M059J (cell line): ENCODE measurements at places on chromosomes 11 and 22. TPM values are rescaled to one million over a fixed set of nuclear protein-coding genes. Genes with fewer than 3 reads are reported as not detected.

- no peak for DNase-seq
These were observed 306.0 kb downstream of the BUD13 start for GRCh38 chr11:116466801-116467200.

- no peak for DNase-seq
These were observed at the start of gene ESAM for GRCh38 chr11:124762105-124762623. ESAM (minus strand) TSS chr11:124762290; CDS start chr11:124762154, 136 bp downstream.

DNA sequence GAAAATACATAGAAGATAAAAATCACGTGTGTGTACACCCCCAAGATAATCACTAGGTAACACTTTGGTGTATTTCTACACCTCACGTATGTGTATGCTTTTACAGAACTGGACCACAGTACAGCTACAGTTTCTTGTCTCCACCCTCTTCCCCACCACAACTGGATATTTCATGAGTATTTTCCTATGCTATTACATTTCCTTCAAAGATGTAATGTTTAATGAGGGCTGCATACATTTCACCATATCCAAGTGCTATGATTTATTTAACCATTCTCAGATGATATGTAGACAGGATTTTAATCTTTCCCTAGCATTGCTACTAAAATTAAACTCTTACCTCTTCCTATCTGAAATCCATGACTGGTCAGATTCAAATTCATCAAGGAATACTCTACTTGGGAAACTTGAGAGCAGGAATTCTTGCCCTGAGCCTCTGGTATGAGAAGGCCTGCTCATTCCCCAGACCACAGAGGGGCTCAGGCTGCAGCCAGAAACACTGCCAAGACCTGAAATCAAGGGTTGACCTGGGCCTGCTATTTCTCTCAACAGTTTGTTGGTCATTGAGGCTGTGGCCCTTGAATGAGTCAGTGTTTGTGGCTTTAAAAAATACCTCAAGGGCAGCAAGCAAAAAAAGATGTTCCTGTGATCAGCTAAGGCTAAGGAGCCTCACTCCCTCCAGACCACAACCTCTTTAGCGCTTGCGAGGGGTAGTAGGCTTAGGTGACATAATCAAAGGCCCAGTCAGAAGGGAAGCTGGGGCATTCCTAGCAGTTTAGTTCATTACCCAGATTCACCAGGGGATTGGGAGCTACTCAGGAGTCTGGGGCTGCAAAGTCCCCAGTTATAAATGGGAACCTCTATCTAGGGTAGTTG lies 55.5 kb downstream of the ABTB2 start:
- DNase-seq = peak; percentile 100

DNA sequence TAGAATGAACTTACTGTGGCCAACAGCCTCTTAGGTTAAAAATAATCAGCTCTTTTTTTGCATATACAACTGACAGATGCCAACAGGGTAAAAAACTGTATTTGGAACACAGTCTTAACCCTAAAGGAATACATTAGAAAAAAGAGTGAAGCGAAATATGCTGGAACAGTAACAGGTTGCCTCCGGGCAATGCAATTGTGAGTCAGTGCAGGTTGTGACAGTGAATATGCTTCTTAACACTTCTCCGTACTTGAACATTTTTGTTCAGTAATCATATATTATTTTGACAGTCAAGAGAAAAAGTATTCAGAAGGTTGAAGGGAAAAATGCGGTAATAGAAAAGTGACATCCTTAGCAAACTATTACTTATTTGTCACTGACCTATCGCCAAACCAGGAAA lies 98.5 kb downstream of the DBX1 start:
- no peak for DNase-seq

DNA sequence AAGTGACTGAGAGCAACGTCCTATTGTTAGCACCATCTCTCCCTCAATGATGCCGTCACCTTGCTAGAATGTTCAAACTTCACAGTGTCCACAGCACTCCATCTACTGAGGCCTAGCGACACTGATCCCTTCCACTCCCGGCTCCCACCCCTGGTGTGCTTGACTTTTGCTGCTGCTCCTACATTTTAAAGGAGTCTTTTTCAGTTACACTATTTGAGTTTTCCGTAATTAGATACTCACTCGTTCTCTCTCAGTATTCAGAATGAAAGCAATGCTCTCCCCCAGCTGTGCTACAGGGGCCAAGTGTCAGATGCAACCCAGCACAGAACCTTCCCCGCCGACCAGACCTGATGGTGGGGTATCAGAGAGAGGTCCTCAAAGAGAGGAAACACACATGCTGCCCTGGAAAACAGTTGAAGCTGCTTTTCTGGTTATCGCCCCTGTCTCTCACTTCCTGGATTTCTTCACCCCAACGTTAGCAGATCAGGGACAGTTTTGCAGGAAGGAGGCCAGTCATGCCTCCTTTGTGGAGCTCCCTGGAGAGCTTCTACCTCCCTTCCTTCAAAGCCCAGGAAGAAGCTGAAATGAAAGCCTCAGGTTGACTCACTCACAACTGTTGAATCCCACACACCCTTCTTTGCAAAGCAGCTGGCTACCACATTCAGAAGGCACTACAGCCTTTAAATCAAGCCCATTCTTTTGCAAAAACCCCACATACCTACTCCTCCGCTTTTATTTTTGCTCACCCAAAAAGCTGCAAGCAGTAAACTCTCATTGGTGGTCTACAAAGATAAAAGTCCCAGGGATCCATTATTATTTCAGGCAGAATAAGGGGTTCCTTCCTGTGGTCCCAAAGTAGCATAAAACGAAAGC lies 23.5 kb downstream of the LARGE1 start:
- no peak for DNase-seq

GRCh38 chr11:12185106-12185690 lies 74.8 kb downstream of the MICAL2 start:
- DNase-seq = no peak

- DNase-seq = peak; percentile 98
These were observed 103.8 kb downstream of the FAM168A start for GRCh38 chr11:73493956-73494598.

DNA sequence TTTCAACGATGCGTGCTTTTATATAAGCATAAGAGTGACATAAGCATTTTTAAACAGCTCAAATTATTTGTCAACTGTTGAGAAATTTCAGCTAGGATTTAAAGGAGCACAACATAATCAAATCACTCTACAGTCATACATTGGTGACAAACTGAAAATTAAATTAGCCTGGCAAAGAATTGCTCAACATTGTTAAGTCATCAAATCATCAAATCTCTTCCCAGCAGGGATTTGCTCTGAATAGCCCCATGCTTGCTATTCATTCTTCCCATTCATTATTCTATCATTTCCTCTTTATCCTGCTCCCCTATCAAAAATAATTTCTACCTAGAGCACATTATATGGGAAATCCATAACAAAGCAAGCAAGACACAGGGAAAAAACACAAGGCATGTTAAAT lies 198.7 kb upstream of the LUZP2 start:
- no peak for DNase-seq

DNA sequence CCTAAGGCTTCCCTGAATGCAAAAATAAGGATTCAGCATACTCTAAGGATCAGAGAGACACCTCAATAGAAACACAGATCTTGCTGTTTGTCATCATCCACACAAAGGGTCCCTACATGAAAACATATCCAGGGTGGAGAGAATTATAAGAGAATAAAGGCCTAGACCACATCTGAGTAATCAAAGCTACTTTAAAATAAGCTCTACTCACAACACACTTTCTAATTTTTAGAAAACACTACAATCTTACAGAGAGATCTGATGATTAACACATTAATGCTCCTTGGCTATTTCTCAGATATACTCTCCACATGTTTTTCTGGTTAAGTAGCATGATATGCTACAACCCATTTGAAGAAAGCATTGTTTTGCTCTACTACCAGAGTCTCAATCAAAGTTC lies 108.2 kb downstream of the ETS1 start:
- DNase-seq = no peak

DNA sequence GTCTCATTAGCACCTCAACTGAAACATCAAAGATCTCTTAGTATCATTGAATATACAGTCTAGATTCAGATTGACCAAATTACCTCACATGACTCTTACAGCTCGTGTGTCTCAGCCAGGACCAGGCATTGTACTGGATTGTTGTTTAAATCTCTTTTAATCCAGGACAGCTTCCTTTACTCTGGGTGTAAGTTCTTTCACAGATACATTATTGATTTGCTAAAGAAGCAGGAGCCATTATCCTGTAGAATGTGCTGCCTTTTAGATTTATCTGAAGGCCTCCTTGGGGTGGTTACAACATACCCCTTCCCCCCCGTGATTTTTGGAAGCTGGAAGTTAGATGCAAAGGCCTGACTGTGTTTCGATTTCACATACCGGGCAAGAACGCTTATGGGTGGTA lies 4.2 kb downstream of the MCM5 start:
- no peak for DNase-seq

DNA sequence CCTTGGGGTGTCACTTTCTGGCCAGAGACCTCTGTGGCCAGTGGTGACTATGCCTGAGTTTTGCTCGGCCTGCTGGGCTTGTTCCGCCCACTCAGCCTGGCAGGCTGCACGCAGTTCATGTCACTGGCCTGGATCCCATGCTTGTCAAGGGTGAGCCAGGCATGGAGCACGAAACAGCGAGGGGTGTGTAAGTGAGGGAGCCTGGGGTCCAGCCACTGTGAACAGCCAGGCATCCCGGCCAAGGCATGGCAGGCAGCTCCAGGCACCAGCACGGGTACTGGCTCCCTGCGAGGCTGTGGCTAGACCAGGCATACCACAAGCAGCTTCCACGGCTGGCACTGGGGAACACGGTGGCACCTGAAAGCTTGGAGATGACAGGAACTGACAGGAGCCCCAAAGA lies 214.3 kb downstream of the LRRC4C start:
- DNase-seq = no peak

DNA sequence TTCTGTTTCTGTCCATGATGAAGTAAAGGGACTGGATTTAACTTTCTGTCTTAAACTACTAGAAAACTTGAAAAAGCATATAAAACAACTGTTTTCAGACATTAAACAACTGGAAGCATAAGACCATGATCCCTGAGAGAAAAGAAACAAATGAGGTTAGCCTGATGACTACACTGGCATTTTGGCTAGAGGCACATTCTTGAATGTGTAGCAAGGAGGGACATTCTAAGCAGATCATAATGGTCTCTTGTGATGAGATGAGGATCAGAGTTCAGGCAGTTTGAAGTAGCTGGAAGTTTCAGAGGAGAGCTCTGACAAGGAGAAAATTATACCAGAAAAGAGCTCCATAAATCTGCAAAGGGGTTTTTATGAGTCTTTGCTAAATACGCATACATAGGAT lies 75.4 kb downstream of the AASDHPPT start:
- DNase-seq = peak; percentile 66

PKP3 gene
- 7.9 and 10.6 TPM in 2 replicates for total RNA-seq

TRPM5 gene
- not detected in 2 replicates for total RNA-seq

TEX54 gene
- total RNA-seq = not detected in 2 replicates

HEPACAM gene
- total RNA-seq = not detected in 2 replicates
